ENCODE measurements at places on chromosomes 3 and 15.

DNA sequence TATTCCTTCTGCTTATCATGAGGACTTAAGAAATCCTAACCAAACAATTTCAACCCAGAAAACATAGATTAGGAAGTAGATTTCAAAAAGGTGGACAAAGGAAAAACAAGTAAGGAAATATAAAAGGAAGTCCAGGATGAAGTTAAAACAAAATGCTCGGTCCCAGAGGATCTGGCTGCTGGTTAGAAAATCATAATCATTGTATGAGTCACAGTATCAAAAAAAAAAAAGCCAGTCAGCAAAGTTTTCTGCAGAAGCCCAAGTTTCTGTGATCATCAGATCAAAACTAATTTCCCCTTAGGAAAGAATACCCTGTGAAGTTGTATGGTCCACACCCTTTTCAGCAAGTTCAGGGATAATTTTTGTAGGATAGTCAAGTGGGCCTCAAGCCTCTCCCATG lies 43.0 kb upstream of the LRTM1 start:
- DNase-seq = no peak

DNA sequence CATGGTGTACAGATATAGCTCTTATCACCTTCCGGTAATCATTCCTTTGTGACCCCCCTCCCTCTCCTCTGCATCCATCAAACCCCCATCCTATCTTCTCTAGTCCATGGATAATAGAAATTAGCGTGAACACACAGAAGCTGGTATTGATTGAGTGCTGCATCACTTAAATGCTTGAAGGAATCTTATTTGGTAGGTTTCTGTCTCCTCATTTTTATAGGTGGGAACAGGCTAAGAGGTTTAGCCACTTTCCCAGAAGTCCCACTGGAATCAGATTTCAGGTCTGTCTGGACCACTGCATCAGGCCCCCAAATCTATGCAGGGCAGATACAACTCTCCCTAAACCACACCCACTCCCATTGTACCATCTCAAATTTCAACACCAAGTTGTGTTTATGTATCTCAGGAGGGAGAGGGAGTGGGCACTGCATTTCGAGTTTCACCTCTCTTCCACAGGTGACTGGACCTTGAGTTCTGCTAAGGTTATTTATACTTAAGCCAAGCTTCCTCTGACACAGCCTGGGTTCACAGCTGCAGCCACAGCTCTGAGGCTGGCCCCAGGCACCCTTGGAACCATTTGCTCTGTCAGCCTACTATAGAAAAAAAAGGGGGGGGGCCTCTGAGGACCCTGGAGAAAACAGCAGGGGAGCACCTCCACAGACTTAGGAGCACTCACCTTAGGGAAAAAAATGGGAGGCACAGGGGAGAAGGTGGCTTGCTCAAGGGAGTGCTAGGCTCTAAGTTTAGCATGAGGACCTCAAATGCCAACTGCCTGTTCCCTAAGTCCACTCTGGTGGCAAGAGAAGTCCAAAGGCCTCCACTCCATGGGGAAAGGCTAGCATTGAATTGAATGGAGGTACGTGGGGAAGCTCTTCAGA lies 2.1 kb upstream of the NMB start:
- no peak for DNase-seq

- DNase-seq = no peak
Observed at GRCh38 chr3:58355179-58355578, 22.5 kb downstream of the PXK start.

DNA sequence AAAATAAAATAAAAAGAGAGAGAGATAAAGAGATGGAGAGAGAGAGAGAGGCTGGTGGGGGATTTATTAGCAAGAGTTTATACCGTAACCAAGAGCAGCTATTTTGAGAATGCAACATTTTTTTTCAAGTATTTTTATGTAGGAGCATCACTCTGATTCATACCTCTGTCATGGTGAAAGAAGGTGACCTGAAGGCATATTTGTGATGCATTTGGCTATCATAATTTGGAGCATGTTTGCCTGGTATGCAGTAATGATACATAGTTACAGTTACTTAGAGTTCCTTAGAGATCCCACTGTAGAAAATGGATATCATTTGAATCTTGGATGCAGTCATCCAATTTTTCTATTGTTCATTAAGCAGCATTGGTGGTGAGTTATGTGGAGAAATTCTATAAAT lies 1472.4 kb downstream of the SI start:
- DNase-seq = no peak

- DNase-seq = no peak
Observed at GRCh38 chr3:3015185-3016089, 94.7 kb downstream of the IL5RA start.

- no peak for DNase-seq
Observed at GRCh38 chr15:26521691-26522198, 251.1 kb downstream of the GABRB3 start.

DNA sequence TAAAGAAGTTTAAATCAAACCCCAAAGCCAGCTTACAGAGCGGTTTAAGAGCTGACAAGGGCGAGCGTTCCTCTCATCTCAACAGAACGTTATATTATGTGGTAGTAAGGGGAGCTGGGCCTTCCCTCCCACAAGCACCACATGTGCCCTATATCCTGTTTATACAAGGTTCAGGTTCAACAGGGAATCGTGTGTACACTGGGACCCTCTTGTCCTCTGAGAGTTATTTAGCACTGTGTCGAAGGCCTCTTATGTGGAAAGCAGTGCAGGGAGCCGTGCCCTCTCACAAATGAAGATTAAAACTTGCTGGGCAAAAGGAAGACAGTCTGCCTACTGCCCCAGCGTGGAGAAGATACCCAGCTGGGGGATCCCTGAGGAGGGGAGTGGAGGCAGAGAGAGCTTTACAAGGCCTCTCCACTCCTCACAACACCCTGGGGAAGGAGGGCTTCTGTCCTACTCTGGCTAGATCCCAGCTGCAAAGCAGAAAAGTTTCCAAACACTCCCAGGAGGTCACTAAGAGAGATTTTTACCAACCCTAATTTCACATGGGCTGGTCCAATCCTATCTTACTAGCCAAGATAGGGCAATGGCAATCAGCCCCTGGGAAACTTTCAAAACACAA lies 2.9 kb downstream of the TLE3 start:
- DNase-seq = no peak
